ENCODE measurements at places on chromosomes 2 and 18.

- DNase-seq: no peak
These were observed 150.3 kb downstream of the SATB2 start for GRCh38 chr2:199307461-199307860.

DNA sequence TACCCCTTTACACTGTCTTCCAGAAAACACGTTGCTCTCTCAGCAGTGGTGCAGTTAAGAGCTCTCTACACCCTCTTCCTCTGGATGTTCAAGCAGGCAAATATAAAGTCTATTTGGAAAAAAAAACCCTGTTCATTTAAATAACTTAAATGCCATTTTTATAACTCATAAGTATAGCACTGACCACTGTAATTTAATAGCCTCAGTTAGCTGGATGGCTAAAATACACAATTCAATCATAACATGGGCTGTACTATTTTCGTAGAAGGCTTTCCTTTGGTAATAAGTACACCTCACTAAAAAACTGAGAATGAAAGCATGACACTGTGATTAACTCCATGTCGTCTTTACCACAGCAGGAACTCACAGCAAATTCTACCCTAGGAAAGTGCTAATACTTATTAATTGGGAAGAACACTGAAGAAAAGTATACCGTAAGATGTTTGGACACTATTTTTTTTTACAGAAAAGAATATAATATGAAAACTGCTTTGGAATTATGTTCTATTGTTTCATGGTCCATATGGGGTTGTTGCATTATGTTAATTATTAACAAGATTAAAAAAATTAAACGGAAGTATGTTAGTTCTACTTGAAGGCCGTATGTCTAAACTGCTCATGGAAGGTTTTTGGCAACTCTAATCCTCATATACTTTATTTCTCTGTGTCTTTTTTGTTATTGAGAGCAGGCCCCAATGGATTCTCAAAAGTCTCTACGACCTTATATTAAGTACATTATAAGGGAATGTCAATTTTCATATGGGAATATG, 269.1 kb downstream of the ZNF385B start:
- DNase-seq: no peak

DNA sequence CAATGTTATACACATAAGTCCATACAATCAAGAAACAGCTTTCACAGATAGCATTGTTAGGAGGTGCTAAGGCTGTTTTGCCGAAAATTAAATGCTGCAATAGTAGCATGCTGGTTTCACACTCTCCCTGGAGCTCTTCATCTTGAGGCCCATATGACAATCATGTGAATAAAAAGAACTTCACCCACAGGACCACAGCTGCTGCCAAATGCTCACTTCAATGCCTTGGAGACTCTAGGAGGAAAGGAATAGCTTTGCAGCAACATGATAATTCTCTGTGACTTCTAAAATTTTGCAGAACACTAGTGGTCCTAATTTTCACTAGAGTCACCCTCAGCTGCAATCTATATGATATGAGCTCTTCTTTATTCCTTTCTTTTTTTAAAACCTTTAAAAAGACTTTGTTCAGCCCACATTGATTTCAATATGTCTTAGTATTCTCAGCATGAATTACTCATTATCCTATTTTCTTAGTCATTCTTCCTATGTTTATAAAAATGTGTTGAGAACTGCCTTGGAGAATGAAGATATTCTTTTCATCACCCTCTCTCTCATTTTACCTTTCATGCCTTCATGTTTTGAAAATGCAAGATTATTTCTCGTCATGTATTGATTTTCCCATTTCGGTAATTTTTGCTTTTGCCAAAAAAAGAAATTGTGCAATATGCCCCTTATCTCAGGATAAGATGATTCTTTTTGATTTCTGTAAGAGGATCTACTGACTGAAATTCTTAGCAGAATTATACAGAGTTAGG, 108.2 kb downstream of the PDE1A start:
- no peak for DNase-seq

GRCh38 chr2:177229442-177230242, 17.0 kb downstream of the HNRNPA3 start:
- DNase-seq: no peak

DNA sequence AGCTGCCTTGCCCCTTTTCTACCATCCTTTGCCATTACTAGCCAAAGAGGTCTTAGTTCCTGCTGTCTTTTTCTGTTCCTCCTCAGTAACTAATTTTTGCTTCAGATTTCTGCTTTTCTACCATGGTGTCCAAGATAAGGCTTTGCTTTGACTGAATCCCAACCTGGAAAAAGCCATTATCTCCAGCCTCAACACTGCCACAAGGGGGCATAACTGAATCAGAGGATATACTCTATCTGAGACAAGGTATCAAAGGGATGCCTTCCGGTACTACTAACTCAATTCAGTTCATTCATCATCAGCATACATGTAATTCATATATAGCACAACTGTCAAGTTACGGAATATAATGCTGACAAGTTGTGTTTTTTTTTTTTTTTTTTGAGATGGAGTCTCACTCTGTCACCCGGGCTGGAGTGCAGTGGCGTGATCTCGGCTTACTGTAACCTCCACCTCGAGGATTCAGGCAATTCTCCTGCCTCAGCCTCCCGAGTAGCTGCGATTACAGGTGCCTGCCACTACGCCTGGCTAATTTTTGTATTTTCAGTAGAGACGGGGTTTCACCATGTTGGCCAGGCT, 11.4 kb downstream of the OSGEPL1 start:
- no peak for DNase-seq

- DNase-seq: no peak
These were observed 4.0 kb downstream of the ALPP start for GRCh38 chr2:232382331-232383225.

DNA sequence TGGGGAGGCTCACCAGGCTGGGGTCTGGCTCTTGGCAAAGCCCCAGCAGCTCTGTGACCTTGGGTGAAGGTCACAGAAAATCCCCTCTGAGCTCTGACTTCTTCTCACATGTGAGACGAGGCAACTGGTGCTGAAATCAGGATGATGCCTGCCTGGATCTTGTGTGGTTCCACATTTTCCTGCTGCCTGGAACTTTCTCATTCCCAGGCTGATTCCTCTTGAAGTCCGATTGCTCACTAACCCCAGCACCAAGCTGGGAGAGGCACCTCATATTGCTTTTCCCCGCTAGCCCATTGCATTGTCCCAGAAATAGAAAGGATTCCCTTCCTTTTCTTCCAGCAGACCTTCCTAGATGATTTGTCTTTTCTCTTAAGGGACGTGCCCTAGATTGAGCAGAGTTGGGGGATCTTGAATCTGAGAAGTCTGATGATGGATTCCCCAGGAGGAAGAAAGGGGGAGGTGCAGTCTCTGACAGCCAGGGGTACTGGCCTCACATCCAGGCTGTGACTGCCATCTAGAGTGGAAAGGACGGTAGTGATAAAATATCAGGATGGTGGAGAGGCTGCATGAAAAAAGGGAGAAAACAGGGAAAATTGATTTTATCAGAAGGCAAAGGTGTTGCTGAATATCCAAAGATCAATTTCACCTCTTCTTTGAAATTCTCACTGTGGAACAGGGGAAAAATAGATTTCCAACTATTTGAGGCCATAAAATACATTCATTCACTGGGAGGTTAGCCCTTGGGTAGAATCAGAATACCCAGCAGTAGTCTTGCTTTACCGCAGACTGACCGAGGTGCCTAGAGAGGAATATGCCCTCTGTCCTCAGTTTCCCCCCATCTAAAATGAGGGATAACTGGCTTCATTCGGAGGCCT, 96.3 kb downstream of the FAM210A start:
- no peak for DNase-seq

- DNase-seq: no peak
These were observed 65.1 kb downstream of the MAP4K4 start for GRCh38 chr2:101762451-101763171.

- no peak for DNase-seq
These were observed 112.4 kb downstream of the CYRIA start for GRCh38 chr2:16553226-16553625.

DNA sequence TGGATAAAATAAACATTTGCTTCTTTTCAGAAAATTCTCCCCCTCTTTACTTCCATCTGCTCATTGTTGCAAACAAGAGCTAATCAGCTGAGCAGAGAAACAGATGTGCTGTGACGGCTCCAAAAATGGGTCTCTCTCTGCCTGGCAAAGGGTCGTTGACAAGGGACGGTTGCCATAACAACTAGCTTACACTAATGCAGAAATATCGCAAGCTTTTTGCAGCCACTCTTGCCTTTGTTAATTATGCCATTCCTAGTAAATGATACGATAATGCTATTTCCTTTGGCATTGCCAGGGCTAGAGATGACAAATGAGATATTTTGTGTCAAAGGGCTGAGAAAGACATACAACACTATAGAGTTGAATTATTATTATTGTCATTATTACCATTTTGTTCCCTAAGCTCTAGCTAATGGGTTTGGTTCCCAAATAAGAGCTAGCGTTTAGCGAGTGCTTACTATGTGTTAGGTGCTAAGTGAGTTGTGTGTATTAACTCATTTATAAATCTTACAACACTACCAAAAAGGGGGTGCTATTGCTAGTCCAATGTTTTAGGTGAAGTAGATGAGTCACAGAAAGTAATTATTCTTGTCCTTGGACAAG, 46.8 kb downstream of the MYO3B start:
- no peak for DNase-seq

DNA sequence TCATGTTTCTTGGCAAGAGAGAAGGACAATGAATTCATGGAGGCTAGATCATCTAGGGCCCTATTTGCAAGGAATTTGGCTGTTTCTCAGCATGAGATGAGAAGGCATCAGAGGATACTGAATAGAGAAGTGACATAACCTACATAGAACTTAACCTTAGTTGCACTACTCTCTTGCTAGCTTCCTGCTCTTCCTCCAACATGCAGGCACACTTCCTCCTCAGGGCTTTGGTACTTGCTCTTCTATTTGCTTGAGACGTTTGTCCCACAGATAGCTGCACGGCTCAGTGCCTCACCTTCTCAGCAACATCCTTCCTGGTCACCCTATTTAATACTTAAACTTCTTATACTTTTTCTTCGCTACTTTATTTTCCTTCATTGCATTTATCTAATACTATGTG, 20.0 kb upstream of the LANCL1 start:
- DNase-seq: no peak

DNA sequence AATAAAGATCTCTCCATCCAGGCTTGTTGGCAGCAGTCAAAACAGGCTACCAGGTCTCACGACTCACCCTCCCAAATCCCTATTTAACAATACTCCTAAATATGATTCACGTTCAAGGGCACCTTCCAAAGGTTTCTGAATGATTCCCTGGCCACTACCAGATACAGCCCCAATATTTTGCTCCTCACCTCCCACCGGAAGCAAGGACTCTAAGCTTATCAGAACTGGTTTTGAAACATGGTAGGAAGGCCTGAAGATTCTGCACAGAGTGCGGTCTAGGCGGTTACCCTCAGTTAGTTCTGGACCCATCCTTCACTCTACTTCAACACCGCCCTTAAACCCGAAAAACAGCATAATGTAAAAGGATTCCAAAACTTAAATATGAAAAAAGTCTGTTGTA, 5.2 kb downstream of the PPP4R1 start:
- DNase-seq: no peak

DNA sequence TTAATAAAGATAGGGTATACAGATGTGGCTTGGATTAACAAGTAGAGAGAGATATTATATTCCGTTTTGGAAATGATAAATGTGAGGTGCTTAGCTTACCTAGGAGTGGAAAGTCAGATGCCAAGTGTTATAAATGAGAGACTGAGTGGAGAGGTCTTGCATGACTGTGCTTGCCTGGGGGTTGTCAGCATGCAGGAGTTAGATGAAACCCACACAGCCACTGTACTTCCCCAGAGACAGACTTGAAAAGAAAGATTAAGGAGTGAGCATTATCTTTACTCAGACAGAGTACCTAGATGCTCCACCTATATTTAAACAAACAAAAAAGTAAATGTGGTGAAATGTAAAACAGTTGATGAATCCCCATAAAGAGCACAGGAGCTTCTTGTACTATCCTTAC, 482.7 kb downstream of the RIT2 start:
- DNase-seq: no peak

- DNase-seq: peak; percentile 52
These were observed 69.6 kb downstream of the CLHC1 start for GRCh38 chr2:55162284-55163006.

- DNase-seq: no peak
These were observed 90.4 kb downstream of the MTCL1 start for GRCh38 chr18:8795586-8796325.

- DNase-seq: no peak
These were observed 685.4 kb upstream of the NRXN1 start for GRCh38 chr2:51717312-51717711.

DNA sequence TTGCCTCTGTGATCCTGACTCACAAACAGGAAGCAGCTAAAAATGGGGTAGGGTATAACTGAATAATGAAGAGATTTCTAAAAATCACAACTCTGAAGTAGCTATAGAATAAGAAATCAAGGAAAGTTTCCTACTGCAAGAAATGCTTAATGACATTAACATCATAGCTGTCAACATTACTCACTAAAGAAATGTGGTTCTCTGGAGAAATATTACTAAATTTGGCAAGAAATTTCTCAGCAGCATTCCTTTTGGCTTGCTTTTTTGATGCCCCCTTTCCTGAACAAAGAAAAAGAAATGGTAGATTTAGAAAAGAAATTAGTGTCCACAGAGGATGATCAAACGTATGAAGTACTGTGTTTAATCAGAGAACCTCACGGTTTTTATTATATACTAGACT, 9.5 kb downstream of the PRKRA start:
- no peak for DNase-seq

GRCh38 chr2:26672112-26672817, 20.3 kb upstream of the KCNK3 start:
- DNase-seq: peak; percentile 37

DNA sequence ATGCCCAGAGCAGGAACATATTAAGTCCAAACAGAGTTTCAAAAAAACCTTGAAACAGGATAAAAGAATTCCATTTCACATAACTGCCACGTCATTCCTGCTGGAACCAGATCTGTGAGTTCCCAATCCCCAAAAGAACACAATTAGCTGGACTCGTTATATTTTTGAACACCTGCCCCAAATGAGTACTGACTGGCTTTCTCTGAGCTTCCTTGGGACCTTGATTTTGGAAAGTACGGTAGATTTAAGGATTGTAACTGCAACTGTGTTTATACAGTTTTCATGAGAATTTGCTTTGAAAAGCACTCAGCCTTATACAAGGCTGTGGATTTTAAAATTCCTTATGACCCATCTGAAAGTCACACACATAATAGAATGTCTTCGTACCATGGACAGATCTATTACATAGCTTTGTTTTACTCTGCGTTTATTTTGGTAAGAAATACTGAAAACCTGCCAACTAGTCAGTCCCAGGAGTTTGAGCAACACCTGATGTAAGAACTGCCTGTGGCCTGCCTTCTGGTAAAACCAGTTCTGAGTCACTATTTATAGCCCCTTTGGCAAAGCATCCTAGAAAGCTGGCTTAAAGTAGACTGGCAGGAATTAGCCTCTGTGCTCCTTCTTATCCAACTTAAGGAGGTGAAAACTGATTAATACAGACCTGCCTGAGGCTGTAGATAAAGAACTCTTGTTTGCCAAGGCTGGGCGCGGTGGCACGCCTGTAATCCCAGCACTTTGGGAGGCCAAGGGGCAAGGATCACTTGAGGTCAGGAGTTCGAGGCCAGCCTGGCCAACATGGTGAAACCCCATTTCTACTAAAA, 48.1 kb downstream of the MERTK start:
- DNase-seq: peak; percentile 86

Data from ascending aorta (tissue), 2 donors.